Activated CD4-positive, CD25-positive, alpha-beta regulatory T cell treated with anti-CD3 and anti-CD28 coated beads, Interleukin-2, amount 50 U/mL, for 72 hours (primary cell): ENCODE measurements at places on chromosomes 13 and 19.

DNA sequence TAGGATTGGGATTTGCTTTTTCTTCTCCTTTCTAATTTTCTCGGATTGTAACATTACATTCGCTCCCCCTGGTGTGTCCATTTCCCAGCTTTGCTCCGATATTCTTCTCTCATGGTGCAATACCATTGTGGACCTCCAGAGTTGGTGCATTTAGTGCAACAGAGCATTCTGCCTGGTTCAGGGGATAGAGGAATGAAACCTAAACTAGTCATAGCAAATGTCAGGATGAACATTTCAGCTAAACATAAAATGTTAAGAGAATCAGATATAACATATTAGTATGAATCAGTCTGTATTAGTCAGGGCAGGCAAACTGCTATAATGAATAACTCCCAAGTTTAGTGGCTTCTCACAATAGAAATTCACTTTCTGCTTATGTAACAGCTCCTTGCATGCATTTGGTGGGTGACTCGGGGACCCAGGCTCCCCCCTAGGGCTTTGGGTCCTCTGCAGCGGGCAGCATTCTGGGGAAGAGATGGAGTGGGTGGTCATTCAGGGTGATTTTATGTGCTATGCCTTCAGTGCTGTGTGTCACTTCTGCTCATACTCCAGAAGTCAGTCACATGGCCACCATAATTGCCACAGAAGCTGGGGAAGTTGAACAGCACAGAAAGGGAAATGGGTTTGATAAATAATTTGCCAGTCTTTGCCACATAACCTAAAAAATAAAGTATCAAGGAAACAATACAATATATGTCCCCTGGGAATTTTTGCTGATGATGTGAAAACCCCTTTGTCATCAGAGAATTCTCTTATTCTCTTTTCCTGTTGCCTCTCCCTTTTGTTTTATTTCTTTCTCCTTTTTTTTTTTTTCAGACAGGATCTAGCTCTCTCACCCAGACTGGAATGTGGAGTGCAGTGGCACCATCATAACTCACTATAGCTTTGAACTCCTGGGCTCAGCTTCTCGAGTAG, 111.0 kb downstream of the HSPH1 start:
- DNase-seq: no peak

- DNase-seq: no peak
Measured at GRCh38 chr13:71721104-71721503, 145.9 kb downstream of the DACH1 start.

DNA sequence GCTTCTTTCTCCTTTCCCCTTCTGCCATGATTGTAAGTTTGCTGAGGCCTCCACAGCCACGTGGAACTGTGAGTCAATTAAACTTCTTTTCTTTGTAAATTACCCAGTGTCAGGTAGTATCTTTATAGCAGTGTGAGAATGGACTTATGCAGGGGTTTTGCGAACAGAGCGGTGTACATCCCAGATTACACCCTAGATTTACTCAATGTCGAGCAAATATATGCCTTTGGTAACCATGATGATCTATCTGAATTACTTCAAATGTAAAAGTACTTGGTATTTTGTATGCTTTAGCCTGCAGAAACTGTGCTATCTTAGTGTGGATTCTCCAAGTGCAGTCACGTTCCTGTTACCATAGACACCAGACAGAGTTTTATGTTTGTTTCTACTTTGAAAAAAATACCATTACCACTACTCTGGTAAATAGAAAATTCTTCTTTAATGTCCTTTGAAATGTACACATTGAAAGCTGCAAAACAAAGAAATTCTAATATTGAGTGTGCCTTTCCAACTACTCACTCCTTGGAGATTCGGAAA, 510.4 kb upstream of the ARGLU1 start:
- DNase-seq: no peak

GRCh38 chr19:17026706-17027534, at the start of gene CPAMD8:
CPAMD8 (minus strand) TSS chr19:17026810; CDS start chr19:17026642, 168 bp downstream.
- no peak for DNase-seq

DNA sequence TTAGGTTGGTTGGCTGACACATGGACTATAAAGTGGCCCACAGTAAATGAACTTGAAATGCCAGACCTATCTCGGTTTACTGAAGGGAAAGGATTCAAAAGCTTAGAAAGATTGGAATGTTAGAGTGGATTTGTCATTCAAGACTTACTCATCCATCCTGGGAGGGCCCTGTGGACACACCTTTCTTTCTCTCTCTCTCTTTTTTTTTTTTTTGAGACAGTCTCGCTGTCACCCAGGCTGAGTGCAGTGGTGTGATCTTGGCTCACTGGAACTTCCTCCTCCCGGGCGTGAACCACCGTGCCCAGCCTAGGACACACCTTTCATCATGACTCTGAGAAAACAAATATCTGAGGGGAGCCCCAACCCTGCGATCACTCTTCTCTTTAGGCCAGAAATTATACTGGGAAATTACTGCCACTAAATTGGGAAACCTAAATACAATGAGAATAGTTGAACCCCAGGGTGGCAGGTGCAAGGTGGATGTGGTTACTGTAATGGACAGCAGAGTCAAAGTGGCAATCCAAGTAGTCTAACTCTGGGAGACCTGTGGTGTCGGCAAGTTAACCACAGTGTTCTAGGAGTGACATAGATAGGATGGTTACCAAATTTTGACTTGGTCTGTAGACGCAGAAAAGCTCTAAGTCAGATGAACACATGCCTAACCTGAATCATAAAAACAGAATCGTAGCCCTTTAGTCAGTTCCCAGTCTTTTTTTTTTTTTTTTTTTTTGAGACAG, 47.1 kb upstream of the ZMYM5 start:
- no peak for DNase-seq

DNA sequence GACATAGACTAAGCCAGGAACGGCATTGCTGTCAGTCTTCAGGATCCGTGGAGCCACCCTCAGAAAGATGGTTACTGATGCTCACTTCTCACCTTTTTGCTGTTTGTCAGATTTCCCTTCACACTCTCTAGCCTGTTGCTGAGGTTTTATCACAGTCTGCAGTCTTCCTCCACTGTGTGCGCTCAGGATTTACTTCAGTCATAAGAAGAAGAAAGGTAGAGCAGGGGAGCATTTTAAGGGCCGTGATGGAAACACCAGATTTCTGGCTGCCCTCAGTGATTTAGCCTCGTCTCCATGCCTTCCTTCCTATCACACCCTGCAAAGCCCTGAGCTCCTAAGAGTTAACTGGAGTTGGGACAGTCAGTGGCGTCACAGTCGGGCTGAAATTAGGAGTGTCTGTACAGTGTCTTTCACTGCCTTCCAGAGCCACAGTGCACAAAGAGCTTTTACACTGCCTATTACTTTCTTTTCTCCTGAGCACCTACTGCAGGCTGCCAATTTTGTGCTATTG, 60.0 kb upstream of the GPR183 start:
- no peak for DNase-seq

GRCh38 chr19:17752865-17753639, 1.8 kb downstream of the FCHO1 start:
- DNase-seq: no peak

DNA sequence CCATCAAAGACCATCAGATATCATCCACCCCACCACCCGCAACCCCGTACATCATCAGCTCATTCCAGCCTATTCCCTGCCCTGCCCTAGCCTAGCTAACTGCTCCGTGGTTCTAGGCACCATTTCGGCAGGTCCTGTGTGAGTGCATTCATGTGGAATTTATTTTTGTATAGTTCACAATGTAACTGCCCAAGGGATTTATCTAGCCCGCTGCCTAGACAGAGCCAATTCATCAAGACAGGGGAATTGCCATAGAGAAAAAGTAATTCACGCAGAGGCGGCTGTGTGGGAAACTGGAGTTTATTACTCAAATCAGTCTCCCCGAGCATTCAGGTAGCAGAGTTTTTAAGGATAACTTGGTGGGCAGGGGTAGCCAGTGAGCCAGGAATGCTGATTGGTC, 109.2 kb upstream of the UBL3 start:
- no peak for DNase-seq

GRCh38 chr19:7547159-7547558, 11.6 kb downstream of the PNPLA6 start:
- no peak for DNase-seq

- DNase-seq: no peak
Measured at GRCh38 chr13:32861304-32861703, 154.9 kb upstream of the KL start.

GRCh38 chr13:43196086-43196621, 172.8 kb downstream of the DNAJC15 start:
- no peak for DNase-seq

DNA sequence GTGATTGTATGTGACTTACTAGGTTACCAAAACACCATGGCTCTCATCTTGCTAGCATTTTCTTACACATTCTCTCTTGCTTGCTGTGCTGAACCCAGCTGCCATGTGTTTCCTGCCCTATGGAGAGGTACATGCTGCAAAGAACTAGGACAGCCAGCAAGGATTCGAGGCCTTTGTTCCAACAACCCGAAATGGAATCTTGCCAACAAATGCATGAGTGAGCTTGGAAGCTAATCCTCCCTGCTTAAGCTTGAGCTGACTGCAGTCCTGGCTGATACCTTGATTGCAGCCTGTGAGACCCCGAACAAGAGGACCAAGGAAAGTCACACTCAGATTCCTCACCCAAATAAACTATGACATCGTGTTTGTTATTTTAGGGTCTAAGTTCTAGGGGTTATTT, 651.2 kb downstream of the SLITRK6 start:
- DNase-seq: no peak

DNA sequence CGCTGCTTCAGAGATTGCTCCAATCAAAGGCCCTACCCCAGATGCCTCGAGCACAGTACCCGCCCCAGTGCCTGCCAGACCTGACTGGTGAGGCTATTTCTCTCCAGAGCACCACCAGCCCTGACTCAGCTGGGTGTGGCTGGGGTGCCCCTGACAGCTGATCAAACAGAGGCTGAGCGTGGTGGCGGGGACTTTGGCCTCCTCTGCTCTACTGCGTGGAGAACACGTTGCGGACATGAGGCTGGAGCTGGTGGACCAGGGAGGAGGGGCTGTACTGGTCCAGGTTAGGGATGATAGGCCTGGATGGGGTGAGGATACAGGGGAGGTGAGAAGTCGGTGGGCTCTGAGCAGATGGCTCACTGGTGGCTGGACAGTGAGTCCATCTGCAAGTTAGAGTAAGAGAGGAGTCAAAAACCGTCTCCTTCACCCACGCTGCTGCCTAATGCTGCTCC, 3.5 kb upstream of the DOCK6 start:
- no peak for DNase-seq

GRCh38 chr13:99516153-99516929, 15.1 kb downstream of the TM9SF2 start:
- DNase-seq: no peak

GRCh38 chr13:42277618-42278276, 5.8 kb downstream of the AKAP11 start:
- no peak for DNase-seq

- no peak for DNase-seq
Measured at GRCh38 chr13:53921473-53921872, 892.9 kb downstream of the OLFM4 start.

DNA sequence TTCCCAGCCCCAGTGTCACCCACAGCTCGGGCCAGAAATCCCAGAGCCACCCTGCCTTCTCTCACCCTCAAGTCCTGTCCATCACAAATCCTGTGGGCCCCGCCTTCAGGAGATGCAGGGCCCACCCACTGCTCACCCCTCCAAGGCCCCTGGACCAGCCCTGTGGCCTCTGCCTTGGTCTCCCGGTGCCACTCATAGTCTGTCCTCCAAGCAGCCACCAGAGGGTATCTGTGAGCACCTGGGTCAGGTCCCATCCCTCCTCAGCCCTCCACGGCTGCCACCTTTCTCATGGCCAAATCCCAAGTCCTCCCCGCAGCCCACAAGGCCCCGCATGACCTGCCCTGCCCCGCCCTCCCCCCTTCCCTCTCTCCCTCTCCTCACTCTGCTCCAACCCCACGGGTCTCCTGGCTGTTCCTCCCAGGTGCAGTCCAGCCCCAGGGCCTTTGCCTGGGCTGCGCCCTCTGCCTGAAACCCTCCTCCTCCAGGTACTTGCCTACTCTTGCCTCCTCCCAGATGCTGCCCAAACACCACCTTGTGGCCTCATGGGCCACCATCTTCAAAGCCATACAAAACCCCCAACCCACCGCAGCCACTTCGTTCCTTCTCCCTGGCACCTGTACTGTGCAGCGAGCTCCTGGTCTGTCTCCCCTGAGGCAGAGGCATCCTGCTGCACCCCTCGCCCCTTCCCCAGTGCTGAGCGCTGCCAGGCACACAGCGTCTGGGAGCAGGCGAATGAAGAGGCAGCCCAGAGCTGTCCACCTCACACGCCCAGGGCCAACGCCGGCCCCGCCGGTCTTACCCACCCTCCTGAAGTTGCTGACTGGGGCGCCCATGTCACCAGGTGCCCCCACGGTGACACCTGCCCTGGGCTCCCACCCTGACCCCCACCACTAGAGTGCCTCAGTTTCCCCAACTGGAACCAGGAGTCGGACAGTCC, 13.2 kb upstream of the UQCR11 start:
- DNase-seq: no peak

DNA sequence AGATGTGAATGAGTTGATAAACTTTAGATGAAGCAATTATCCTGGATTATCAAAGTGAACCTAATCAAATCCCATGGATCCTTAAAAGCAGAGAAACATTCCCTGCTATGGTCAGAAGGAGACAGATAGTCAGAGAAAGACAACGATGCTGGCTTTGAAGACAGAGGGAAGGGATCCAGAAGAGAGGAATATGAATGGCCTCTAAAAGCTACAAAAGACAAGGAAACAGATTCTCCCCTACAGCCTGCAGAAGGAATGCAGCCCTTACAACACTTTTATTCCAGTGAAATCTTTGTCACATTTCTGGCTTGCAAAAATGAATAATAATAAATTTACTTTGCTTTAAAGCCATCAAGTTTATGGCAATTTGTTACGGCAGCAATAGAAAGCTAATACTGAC, 1164.2 kb downstream of the PCDH17 start:
- DNase-seq: no peak

GRCh38 chr13:21504379-21504778, 45.3 kb upstream of the ZDHHC20 start:
- DNase-seq: no peak

DNA sequence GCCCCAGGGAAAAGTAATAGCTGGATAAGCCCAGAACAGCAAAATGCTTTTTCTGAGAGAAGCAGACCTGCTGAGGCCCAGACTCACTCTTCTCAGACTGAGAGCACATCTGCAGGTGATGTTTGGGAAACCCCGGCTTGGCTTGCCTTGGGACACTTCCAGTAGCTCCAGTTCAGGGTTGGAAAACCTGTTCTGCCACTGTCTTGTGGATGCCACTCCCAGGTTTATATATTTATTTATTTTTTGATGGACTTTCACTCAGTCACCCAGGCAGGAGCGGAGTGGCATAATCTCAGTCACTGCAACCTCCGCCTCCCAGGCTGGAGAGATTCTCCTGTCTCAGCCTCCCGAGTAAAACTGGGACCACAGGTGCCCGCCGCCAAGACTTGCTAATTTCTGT, 8.0 kb upstream of the SMARCA4 start:
- DNase-seq: no peak

DNA sequence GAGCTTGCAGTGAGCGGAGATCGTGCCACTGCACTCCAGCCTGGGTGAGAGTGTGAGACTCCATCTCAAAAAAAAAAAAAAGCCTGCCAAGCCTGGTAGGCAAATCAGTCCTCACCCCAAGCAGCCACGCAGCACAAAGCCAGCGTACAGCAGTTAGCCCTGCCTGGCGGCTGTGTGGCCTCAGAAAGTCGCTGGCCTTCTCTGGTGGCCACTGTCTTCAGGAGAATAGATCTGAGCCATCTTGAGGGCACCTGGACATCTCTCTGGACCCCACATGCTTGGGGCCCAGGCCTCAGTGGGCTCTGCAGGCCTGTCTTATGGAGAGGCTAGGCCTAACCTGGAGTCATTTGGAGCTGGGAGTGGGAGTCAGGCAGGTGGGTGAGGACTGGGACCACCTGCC, 23.0 kb downstream of the PIAS4 start:
- no peak for DNase-seq

- DNase-seq: peak; percentile 64
Measured at GRCh38 chr19:18208098-18208951, 4.5 kb upstream of the RAB3A start.

- DNase-seq: no peak
Measured at GRCh38 chr13:32676242-32676641, 90.0 kb downstream of the PDS5B start.
